ENCODE measurements at places on chromosomes 13 and 19.
A peak's percentile ranks its signal among the peaks of the same experiment; 100 is the strongest.

DNA sequence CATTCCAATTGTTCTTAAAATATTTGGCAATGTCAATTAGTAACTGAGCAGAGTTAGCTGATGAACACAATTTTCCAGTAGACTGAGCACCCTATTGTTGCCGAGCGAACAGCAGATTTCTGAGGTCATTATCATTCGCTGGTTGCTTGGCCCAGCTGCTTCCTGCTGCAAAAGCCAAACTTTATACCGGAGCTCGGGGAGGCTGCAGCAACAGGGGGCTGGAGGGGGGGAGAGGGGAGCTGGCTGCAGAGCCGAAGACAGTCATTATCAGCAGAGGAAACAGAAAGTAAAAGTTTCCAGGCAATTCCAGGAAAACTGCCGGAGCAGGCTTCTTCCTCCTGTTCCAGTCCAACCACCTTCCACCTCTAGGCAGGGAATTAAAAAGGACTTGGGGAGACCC is 77.9 kb downstream of the ZNF536 start:
- DNase-seq, result peak; percentile 87

- DNase-seq, result no peak
Measured at GRCh38 chr13:66033924-66034323, 1196.2 kb downstream of the PCDH9 start.

GRCh38 chr19:3801412-3802096 is 15.4 kb upstream of the MATK start:
- DNase-seq, result peak; percentile 62

- peak; percentile 63 for DNase-seq
Measured at GRCh38 chr19:58562122-58563033, 4.0 kb upstream of the UBE2M start.

DNA sequence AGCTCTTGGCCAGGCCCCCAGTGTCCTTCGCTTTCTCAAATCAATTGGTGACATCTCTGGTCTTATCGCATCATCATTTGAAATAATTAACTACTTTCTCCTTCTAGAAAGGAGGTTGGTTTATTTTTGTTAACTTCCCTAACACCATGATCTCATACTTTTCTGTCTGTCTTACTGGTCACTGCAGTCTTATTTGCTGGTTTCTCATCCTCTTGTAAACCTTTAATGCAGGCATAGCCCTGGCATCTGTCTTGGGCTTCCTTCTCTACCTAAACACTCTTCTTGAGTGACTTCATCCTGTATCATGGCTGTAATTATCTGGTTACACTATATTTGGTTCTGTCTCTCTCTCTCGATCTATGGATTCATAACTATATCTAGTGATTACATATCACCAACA is 152.8 kb downstream of the CYSLTR2 start:
- DNase-seq, result no peak

GRCh38 chr13:54965881-54966280 is 1937.3 kb downstream of the OLFM4 start:
- no peak for DNase-seq

DNA sequence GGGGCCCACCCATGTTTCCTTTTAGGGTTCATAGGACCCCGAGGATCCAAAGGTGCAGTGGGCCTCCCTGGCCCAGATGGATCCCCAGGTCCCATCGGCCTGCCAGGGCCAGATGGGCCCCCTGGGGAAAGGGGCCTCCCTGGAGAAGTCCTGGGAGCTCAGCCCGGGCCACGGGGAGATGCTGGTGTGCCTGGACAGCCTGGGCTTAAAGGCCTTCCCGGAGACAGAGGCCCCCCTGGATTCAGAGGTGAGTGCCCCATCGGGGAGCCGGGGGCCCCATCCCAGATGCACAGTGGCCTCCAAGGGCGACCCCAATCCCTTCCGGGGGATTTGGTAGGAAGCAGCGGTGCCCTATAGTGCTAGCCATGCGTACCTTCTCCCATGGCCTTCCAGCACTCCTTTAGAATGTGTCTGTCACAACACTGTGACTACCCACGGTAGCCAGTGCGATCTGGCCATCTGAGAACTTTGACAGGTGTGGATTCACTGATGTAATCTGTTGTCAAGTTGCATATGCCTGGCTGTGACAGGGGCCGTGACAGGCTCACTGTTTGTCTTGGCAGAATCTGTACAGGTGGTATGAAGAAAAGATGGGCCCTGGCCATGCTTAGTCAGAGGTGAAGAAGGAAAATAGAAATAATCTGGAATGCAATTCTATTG is 88.5 kb downstream of the RAB20 start:
- no peak for DNase-seq

DNA sequence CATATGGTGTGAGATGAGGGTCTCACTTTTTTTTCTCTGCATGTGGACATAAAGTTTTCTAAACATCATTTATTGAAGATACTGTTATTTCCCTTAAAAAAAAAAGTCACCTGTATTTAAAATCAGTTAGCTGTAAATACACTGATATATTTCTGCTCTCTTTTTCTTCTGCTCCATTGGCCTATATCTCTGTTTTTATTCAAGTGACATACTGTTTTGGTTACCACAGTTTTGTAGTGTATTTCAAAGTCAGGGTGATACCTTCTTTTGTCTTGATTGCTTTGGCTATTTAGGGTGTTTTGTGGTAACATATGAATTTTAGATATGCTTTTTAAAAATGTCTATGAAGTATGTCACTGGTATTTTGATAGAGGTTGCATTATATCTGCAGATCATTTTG is 15.8 kb upstream of the ZNF431 start:
- no peak for DNase-seq

DNA sequence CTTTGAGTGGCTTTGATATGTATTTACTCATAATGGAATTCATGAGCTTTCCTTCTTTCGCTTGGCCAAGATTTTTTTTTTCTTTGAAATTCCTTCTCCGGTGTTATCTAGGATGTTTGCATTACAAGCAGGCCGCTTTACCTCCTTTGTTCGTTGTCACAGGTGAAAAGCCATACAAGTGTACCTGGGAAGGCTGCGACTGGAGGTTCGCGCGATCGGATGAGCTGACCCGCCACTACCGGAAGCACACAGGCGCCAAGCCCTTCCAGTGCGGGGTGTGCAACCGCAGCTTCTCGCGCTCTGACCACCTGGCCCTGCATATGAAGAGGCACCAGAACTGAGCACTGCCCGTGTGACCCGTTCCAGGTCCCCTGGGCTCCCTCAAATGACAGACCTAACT is 16.7 kb downstream of the KLF5 start:
- DNase-seq, result no peak

- no peak for DNase-seq
Measured at GRCh38 chr13:110576070-110576394, 14.5 kb upstream of the RAB20 start.

GRCh38 chr19:30551271-30551670 is 179.1 kb downstream of the ZNF536 start:
- DNase-seq, result no peak

GRCh38 chr19:17338433-17339078 is 1.2 kb downstream of the GTPBP3 start:
- DNase-seq, result peak; percentile 41

DNA sequence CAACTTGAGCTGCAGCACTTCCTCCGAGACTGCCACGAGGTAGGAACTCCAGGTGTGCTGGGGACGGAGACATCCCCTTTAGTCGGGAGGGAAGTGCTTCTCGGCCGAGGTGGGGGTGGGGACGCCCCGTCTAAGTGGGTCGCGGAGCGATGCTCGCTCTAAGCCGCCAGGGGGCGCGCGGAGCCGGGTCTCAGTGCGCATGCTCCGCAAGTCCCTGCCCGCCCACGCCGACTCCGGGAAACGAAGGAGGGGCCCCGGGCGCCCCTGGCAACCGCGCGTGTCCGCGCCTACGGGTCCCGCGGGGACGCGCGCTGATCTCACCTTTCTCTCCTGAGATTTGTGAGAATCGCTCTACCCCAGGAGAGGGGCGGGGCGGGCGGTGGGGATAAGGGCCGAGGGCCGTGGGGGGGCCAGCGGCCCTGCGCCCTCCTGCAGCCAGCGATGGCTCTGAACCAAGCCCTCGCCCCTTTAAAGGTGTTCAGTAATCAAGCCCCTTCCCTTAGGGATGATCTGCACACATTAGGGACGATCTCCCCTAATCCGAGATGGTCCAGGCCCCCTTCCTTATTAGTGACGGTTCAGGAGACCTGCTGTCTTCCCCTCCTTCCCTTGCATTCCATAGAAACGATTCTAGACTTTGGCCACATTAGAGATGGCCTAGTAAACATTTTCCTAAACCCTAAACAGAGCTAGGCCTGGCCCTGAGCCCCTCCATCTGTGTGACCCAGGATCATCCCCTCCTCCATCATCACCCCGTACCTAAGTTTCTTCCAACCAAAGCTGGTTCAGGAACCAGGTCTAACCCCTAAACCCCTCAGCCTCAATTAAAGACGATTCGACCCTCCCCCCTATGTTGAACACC is 47.3 kb upstream of the SHKBP1 start:
- peak; percentile 88 for DNase-seq

DNA sequence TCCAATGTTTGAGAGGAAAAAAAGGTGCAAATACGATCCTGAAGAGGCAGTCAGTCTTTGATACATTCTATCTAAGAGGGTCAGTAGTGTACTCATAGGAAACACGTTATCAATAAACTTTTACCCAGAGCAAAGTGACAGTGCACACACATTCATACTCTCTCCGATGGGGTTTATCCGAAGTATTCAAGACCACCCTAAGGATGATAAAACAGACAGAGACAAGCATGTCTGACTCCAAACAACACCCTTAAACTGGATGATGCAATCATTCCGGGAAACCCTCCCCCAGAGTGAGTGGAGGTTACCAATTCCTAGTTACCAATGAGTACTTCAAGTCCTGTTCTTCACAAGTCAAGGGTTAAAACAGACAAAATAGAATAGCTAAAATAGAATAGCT is 79.1 kb downstream of the DNAJC3 start:
- DNase-seq, result no peak

GRCh38 chr13:75643693-75644092 is 7.6 kb downstream of the LMO7 start:
- DNase-seq, result no peak

GRCh38 chr19:677201-677600 is 1.0 kb downstream of the FSTL3 start:
- peak; percentile 74 for DNase-seq

DNA sequence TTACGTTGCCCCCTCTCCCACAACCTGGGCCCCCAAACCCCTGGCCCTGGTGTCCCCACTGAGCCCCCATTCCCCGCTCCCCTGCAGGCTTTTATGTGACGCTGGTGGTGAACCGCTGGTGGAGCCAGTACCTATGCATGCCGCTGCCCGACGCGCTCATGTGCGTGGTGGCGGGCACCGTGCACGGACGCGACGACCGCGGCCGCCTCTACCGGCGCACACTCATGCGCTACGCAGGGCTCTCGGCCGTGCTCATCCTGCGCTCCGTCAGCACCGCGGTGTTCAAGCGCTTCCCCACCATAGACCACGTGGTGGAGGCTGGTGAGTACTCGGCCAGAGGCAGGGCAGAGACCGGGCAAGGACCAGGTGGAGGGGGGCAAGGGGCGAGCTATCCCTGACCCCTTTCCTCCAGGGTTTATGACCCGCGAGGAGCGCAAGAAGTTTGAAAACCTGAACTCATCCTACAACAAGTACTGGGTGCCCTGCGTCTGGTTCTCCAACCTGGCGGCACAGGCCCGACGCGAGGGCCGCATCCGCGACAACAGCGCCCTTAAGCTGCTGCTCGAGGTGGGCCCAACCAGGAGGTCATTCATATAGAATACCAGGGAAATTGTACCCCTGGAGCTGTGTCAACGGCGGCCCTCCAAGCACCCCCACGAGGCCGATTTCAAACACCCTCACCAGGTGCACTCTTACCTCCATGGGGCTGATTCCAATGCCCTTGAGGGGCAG is 3.0 kb downstream of the BEST2 start:
- DNase-seq, result no peak

- DNase-seq, result no peak
Measured at GRCh38 chr19:30111021-30111855, 169.2 kb downstream of the URI1 start.

DNA sequence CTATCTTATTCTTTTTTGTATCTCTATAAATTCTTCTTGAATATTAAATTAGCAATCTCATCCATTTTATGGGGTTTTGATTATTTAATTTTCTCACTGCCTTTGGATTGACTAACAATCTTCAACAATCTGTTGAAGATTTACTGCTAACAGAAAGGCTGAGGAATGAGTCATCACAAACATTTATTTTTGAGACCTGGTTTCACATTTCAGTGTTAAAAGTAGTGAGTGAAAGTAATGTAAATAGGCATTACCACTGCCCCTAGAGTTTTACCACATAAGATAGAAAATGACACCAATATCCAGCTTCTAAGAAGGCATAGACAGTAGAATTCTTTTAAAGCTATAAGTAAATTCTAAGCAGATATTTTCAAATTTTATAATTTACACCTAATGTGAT is 472.8 kb downstream of the OLFM4 start:
- no peak for DNase-seq

GRCh38 chr13:20702915-20703779 is at the start of gene IL17D:
Gene IL17D (plus strand): TSS chr13:20703699. CDS start chr13:20704002, 303 bp downstream.
- no peak for DNase-seq

- DNase-seq, result no peak
Measured at GRCh38 chr19:48186015-48186414, 15.5 kb downstream of the ZSWIM9 start.

- DNase-seq, result no peak
Measured at GRCh38 chr19:50797781-50798658, 7.8 kb downstream of the ACP4 start.

DNA sequence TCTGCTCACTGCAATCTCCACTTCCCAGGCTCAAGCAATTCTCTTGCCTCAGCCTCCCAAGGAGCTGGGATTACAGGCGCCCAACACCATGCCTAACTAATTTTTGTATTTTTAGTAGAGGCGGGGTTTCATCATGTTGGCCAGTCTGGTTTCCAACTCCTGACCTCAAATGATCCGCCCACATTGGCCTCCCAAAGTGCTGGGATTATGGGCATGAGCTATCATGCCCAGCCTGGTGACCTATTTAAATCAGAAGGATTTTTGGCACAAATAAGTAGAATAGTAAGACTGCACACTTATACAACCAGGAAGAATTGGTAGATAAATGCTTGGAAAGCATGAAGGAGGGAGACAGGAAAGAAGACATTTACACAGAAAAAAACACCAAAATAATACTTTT is 53.4 kb upstream of the AKAP11 start:
- no peak for DNase-seq

- DNase-seq, result no peak
Measured at GRCh38 chr19:45569619-45570421, 14.8 kb downstream of the OPA3 start.

- no peak for DNase-seq
Measured at GRCh38 chr19:892243-892893, 619 bp downstream of the MED16 start.

- no peak for DNase-seq
Measured at GRCh38 chr13:99472122-99472440, 29.2 kb upstream of the TM9SF2 start.

- DNase-seq, result no peak
Measured at GRCh38 chr19:54333586-54334298, 5.2 kb downstream of the LILRA4 start.

- no peak for DNase-seq
Measured at GRCh38 chr13:37995092-37995491, 125.5 kb upstream of the TRPC4 start.

GRCh38 chr13:76331943-76332712 is 554.1 kb downstream of the KCTD12 start:
- no peak for DNase-seq

DNA sequence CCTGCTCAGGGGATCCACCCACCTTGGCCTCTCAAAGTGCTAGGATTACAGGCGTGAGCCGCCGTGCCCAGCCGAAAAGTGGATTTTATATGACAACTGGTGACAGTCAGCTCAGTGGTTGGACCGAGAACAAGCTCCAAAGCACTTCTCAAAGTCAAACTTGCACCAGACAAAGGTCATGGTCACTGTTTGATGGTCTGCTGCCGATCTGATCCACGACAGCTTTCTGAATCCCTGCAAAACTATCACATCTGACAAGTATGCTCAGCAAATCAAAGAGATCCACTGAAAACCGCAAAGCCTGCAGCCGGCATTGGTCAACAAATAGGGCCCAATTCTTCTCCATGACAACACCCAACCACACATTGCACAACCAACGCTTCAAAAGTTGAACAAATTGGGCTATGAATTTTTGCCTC is 21.6 kb upstream of the NAA16 start:
- no peak for DNase-seq

Measured in left hindlimb (tissue), 1 donor.